Stimulated activated CD4-positive, alpha-beta T cell treated with anti-CD3 and anti-CD28 coated beads, TNF-alpha, amount 100 ng/mL, for 1 hour (primary cell): ENCODE measurements at places on chromosomes 16 and 17.

- DNase-seq: no peak
Measured at GRCh38 chr16:75580-76501, 2.2 kb upstream of the MPG start.

DNA sequence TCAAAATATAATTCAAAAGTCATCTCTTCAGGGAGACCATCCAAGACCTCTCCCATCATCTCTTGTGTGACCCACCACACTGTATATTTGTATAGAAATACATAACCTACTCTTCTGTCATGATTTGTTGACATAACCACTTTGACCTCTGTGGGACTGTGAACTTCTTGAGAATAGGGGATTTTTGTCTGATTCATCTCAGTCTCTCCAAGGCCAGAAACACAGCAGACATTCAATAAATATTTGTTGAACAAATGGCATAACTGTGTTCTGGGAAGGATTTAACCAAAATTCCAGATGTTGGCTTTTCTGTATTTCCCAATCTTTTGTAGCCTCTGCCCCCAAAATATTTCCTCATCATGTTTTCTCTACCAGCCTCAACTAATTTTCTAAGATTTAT lies 169.7 kb downstream of the CDH11 start:
- no peak for DNase-seq

DNA sequence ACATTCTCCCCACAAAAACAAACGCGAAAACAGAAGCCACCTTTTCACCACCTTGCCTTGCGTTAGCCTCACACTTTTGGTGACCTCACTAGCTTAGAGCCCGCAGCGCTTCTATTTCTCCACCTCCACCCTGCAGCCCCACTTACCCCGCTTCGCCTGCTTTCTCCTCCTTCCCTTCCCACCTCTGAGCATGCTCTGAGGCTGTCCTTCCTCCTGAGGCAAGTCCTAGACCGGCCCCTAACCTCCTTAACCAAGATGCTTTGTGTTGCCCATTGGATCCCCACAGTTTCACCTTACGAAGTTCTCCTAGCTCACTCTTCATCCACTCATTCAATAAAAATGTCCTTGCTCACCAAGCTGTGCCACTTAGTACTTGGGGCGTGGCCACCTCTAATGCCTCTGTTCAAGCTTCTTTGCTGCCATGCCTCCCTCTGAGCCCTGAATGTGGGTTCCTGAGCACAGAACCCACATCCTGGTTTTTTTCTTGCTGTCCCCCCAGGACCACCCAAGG lies 1.3 kb downstream of the GNGT2 start:
- DNase-seq: no peak

DNA sequence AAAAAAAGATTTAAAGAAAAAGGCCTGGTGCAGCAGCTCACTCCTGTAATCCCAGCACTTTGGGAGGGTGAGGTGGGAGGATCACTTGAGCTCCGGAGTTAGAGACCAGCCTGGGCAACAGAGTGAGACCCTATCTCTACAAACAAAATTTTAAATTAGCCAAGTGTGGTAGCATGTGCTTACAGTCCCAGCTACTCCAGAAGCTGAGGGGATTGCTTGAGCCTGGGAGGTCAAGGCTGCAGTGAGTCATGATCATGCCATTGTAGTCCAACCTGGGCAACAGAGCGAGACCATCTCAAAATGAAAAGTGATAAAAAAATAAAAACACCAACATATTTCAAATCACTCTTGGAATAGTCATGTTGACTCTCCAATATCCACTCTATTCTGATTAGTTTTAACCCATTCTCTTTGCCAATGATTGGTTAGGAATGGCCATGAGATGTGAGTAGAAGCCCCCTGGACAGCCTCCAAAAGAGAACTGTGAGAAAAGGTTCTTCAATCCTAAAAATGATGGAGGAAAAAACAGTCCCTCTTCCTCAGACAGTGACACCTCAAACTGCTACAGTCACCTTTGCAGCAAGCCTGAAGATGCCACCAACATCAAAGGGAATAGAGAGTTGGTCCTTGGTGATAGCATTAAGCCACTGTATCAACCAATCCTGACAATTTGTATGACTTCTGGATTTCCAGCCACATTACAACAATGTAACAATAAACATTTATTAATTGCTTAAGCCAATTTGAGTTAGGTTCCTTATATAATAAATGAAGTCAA lies 2.9 kb upstream of the KANSL1 start:
- no peak for DNase-seq

- DNase-seq: no peak
Measured at GRCh38 chr17:15238676-15239422, 26.3 kb downstream of the PMP22 start.

DNA sequence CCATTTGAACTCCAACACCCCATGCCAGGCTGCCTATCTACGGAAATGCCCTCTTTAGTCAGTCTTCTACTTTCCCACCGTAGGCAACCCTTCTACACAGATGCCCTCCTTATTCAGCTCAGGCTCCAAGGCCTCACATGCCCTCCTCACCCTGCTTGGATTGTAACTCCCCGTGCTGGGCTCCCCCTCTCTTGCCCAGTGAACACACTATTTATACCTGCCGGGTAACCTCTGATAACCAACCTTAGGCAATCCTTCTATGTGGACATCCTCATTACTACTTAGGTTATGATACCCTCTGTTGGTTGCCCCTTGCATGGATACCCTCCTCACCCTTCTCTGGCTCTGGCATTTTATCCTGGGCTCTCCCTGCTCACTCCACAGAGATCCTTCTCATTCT lies 50.3 kb downstream of the NFAT5 start:
- no peak for DNase-seq

DNA sequence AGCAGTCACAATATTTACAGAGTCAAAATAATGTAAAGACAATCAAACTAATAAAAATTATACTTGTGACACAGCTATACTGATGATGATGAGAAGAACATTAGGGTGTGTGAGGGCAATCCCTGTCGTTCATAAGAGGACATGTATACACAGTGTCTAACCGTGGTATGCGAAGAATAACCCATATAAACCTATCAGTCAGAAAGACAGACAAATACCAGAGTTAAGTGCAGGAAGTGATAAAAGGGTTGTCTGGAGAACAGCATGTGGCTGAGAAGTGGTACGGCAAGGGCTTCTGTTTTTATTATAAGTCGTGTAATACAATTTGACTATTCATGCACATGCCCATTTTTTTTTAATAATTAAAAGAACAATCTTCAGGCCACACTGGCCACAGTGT lies 46.7 kb downstream of the LMF1 start:
- no peak for DNase-seq

DNA sequence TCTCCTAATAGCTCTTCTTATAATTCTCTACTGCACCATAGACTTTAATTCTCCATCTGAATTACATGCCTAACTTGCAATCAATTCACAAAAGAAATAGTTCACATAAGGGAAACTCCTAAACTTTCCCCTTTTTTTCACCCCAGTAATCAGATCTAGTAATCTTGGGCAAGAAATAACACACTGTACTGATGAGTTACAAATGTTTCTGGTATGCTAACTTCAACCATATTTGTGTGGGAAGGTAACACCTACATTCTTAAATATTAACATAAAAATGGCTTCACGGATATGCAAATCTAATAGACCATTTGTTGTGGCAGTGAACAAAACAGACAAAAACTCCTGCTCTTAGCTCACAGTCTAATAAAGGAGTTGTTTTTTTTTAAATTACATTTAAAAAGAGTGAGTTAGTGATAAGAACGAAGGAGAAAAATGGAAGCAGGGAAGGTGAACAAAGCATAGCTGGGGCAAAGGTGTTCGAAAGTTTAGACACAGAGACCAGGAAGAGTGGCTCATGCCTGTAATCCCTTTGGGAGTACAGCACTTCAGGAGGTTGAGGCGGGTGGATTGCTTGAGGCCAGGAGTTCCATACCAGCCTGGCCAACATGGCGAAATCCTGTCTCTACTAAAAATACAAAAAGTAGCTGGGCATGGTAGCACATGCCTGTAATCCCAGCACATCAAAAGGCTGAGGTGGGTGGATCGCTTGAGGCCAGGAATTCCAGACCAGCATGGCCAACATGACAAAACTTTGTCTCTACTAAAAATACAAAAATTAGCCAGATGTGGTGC lies 34.8 kb downstream of the CMTM3 start:
- no peak for DNase-seq

DNA sequence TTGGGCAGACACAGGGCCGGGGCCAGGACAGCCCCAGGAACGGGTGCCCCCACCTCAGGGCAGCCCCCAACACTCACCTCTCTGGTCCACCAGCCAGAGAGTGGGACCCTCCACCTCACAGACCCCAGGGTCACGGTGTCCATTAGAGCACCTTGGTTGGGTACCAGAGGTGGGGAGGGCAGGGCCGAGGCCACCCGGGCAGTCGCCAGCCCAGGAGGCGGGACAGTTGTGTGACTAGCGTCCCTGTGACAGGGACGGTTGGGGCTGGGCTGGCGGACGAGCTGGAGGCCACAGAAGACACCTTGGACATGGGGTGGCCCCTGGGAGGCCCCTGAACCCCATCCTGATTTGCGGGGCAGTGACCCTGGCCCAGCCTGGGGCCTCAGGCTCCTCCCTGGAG lies 11.7 kb upstream of the C1QTNF8 start:
- DNase-seq: no peak

GRCh38 chr17:59627274-59627673 lies 7.6 kb downstream of the CLTC start:
- no peak for DNase-seq

DNA sequence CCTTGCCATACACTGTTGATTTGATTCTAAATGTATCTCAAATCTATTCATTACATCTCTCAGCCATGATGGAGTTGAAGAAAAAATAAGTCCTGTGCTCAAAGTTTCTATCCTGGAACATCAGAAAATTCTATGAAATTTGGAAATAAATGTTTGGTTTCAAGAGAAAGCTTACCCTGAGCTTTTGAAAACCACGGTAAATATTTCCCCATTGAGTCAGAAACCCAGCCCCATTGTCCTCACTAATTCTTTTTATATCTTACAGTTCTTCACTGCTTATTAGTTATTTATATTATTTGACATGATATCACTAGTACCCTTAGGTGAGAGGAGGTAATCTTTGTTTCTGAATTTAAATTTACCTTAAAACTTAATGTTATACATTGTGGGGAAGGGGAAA lies 128.5 kb downstream of the MRTFB start:
- DNase-seq: no peak

DNA sequence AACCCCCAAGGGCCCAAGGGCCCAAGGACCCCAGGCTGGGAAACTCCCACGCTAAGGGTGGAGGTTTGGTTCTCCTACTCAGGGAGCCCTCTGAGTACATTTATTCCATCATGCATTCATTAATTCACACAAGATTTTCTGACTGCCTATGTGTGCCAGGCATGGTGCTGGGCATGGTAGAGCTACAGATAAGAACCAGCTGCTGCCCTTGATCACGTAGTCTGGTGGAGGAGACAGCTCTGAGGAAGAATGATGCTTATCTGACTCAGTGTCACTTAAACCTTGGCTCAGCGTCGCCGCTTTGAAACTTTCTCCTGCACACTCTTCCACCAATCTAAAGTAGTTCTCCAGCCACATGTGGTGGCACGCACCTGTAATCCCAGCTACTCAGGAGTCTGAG lies 3.6 kb upstream of the ARL4D start:
- no peak for DNase-seq

- DNase-seq: no peak
Measured at GRCh38 chr17:4582691-4583090, 1.6 kb upstream of the SMTNL2 start.

DNA sequence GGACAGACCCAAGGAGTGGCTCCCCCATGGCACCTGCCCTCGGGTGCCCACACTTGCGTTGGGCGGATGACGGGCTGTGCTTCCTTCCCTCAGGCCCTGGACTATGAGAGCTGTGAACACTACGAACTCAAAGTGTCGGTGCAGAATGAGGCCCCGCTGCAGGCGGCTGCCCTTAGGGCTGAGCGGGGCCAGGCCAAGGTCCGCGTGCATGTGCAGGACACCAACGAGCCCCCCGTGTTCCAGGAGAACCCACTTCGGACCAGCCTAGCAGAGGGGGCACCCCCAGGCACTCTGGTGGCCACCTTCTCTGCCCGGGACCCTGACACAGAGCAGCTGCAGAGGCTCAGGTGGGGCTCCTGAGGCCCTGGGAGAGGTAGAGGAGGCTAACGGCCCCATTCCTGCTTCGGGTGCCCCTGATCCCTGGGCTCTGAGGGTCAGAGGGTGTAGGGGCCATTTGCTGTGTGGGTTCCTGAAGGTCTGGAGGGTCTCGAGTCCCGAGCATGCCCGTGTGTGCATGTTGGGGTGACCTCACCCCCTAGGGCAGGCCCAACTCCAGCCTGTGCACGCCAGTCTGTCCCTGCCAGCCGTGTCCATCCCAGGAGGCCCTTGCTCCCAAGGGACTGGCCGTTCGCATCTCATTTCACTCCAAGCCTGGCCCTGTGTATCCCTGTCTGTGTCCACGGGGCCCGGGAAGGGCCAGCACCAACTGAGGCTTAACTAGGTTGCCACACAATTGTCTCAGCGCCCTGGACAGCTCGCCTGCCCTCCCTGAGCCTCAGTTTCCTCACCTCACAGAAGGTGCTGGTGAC lies 10.0 kb downstream of the SLC22A31 start:
- DNase-seq: no peak

DNA sequence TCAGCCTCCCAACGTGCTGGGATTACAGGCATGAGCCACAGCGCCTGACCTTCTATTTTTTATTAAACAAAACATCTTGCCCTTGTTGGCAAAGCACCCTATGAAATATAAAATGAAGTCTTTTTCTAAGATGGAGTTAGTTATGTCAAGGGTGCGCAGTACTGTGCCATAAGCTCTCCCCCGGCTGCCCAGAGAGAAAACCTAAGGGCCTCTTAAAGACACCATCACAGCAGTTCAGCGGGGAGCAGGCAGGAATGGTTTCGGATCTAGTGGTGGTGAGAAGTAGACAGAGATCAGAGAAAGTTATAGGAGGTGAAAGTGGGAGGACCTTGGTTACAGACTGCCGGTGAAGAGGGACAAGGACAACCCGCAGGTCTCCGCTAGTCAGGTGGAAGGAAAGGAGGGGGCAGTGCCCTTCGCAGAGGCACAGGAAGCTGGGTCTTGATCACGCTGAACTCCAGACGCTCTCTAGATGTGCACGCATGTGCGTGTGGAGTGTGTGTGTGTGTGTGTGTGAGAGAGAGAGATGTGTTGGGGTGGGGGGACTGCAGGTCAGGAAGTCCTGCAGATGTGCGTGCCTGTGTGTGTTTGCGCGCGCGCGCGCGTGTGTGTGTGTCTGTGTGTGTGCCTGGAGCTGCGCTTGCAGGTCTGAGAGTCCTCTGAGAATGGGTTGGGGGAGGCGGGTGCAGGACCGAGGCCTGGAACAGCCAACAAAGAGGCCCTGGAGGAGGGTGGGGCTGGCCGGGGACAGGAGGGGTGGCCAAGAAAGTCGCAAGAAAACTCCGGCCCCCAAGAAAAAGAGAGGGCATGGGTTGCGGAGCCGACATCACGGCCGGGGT lies 748 bp upstream of the CMTM3 start:
- DNase-seq: no peak

GRCh38 chr17:46154151-46154816 lies 38.9 kb downstream of the KANSL1 start:
- DNase-seq: no peak
